ENCODE measurements at places on chromosomes 6 and 20.

GRCh38 chr6:114195027-114195365 lies 147.8 kb downstream of the HS3ST5 start:
- no peak for DNase-seq

DNA sequence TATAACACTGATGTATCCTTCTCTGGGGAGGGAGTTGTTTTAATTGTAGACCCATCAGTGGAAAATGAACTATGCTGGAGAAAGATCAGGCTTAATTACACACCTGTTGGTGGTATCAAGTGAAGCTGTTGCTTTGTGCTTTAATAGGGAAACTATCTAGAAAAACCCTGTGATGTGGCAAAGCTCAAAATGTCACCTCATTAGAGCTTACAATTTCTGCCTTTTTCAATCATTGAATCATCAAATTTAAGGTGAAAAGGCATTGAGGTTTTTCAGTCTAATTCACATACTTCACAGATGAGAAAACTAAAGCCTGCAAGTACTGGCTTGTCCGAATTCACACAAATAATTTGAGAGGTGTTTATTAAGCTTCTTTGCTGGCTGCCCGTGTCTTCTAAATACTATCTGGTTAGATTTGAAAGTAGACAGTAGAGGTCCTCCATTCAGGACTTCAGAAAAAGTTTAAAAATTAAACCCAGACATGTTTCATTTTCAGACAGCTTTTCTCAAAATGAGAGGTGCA lies 143.3 kb upstream of the MAP3K7 start:
- DNase-seq, result no peak

- no peak for DNase-seq
Measured at GRCh38 chr6:49855221-49855620, 11.1 kb downstream of the CRISP1 start.

GRCh38 chr6:73388800-73389512 lies 5.7 kb upstream of the DDX43 start:
- DNase-seq, result peak; percentile 40

DNA sequence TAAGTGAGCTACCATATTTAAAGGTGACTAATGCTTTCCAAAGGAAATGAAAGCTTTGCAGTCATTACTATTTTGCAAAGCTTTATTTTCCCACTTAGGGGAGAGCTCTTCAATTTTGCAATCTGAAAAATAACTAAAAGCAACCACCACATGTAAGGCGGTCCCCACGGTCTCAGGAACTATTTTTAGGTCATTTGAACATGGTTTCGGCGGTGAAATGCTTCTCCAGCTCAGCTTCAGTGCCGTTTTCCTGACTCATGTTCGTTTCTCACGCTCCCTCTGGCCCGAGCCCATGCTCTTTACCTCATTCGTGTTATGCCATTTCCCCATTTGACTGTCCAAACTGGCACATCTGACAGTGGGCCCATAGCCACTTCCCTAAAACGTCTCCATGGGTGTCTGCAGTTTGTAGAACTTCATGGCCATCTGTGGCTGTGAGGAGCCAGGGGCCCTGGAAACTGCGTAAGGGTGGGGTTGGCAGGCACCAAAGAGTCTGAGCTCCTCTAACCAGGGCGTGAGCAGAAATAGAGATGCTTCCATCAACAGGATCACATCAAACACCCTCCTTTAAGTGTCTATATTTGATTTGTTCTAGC lies 46.5 kb downstream of the ADTRP start:
- DNase-seq, result peak; percentile 30

DNA sequence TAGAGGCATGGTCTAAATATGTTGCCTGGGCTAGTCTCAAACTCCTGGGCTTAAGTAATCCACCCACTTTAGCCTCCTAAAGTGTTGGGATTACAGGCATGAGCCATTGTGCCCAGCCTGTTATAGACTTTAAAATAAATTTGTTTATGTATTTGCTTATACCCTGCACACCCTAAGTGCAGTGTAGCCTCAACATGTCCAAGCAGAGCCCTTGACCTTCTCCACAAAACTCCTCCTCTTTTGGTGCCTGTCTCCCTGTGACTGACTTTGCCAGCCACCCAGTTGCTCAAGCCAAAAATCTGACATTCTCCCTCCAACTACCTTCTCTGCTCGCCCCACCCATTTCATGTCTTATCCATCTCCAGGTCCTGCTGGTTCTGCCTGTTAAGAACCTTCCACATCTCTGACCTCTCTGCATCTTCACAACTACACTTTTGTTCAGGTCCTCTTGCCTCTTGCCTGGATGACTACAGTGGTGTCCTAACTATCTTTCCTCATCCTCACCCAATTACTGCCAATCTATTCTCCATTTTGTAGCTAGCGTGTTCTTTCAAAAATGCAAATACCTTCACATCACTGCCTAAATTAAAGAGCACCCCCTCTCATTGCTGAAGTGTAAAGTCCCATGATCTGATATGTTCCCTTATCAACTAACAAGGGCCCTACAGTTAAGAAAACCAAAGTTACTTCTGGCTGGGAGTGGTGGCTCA lies 11.2 kb upstream of the KIFC1 start:
- DNase-seq, result no peak

GRCh38 chr6:154840363-154840762 lies 107.1 kb downstream of the SCAF8 start:
- DNase-seq, result no peak

DNA sequence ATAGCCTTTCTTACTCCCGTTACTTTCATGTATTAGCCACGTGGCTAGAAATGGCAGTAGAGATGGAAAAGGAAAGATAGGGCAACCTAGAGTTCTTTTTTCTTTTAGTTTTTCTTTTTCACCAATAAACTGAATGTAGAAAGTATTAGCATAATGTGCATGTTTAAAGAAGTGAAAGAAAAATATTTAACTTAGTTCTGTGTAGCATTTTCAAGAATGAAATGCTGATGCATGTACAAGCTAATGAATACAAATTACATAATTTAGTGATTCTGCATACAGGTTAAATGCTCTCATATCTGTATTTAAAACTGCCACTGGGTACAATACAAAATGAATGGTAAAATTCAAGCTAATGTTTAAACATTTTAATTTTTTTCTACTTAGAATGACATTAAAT lies 22.6 kb upstream of the IL20RA start:
- DNase-seq, result no peak

DNA sequence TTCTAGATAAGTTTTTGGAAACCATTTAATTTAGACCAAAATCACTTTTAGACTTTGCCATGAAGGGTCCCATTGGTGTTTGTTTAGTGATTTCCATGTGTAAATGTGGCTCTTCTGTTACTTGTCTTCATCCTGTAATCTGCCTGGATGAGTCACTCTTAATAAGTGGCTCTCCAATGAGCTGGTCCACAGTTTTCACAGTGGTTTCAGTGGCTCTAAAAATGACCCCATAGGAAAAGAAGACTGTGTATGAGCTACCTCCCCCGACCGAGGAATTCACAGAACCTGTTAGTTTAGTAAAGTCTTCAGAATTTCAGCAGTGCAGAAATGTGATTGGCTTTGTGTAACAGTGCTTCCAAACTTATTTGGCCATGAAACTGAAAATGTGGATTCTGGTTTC lies 492.0 kb upstream of the MARCKS start:
- DNase-seq, result no peak

- DNase-seq, result no peak
Measured at GRCh38 chr6:145668844-145669243, 66.5 kb downstream of the EPM2A start.

- no peak for DNase-seq
Measured at GRCh38 chr6:70686548-70687133, 19.0 kb downstream of the SMAP1 start.

DNA sequence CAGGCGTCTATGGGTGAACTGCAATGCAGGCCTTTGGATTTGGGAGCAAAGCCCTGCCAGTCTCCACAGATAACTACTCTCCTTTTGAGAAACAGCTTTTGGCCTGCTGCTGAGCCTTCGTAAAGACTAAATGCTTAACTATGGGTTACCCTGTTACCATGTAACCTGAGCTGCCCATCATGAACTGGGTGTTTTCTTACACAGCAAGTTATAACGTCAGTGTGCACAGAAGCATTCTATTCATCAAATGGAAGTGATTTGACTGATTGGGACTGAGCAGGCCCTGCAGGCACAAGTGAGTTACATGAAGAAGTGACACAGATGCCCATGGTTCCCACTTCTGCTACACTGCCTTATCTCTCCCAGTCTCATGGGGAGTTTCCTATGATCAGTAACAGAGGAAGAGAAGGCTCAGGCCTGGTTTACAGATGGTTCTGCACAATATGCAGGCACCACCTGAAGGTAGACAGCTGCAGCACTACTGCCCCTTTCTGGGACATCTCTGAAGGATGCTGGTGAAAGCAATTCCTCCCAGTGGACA lies 319.1 kb downstream of the CD83 start:
- no peak for DNase-seq

DNA sequence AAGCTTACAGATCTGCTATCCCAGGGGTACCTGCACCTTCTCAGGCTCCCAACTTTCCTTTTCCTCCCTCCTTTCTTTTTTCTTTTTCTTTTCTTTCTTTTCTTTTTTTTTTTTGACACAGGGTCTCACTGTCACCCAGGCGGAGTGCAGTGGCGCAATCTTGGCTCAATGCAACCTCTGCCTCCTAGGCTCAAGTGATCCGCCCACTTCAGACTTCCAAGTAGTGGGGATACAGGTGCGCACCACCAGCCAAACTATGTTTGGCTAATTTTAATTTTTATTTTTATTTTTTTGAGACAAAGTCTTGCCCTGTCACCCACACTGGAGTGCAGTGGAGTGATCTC lies 36.0 kb downstream of the PIM1 start:
- no peak for DNase-seq

GRCh38 chr6:169962604-169963469 lies 211.4 kb downstream of the ERMARD start:
- DNase-seq, result no peak

- no peak for DNase-seq
Measured at GRCh38 chr20:58117944-58118343, 110.5 kb downstream of the ANKRD60 start.

DNA sequence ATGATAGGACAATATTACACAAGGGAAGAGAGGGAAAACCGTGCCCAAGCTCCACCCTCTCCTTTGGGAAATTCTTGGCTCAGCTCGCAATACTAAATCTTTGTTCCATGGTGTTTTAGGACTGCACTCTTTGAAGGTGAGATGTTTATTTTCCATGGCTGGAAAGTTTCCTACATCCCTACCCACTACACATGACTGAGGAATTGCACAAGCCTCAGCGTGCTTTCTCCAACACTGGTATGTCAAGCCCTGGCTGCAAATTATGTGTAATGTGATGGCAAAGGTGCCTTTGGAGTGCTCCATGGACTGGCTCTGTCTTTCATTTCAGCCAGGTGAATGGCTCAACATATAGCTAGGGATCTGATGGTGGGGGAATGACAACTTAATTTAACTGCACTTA lies 134.3 kb downstream of the ISM1 start:
- DNase-seq, result no peak

DNA sequence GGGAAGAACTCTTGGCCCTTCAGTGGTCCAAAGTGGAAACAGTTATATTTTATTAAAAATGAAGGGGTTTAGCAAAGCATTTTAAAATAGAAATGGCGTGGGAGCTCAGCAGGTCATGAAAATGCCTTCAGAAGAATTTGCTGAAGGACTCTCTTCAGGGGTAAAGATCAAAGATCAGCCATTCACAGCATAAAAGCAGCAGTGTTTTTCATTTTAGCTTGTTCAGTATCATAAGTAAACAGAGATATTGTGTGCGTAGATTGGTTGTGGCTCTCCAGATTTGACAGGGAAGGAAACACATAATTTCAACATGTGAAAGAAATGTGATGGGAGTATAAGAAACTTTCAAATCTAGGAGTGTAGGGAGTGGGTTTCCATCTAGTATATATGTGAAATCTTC lies 519.2 kb upstream of the MAP3K7 start:
- no peak for DNase-seq

DNA sequence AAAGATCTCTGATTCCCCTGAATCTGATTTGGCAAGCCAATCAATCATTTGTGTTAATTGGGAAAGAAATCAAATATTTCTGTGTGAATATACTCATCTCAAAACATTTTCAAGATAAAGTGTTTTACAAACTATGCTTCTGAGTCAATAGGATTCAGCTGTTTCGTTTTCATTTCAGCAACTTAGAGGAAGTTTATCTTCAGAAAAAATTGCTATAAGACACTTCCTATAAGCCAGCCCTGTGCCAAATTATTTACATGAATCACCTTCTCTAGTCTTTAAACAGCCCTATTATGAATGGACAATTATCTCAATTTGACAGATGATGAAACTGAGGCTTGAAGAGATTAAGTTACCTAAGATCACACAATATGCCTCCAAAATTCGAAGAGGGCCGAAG lies 10.9 kb downstream of the DEFB129 start:
- DNase-seq, result no peak

- no peak for DNase-seq
Measured at GRCh38 chr20:20690676-20691476, 21.6 kb downstream of the RALGAPA2 start.

DNA sequence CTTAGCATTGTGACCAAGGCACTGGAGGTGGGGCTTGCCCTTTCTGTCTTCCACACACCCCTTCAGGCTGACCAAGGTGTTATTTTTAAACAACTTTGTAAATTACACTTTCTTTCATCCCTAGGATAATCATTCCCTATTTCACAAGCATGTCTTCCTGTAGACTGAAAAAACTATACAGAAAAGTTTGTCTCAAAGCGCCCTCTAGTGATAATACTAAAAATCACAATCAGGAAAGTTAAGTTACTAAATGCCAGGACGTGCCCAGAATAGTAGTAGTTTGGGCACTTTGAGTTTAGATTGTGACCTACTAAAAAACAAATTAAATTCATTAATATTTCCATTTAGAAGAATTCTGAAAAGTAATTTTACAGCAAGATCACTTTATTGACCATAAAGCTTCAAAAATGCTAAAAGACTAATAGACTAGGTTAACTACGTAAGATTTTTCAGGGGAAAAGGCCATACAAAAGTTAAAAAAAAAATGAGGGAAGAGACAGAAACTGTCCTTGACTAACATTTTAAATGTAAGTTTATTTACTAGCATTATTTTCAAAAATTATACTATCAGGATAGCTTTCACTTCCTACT lies 123.3 kb upstream of the DUSP22 start:
- no peak for DNase-seq

GRCh38 chr20:19257865-19258264 lies 45.4 kb downstream of the SLC24A3 start:
- no peak for DNase-seq

GRCh38 chr20:50611128-50611810 lies 80.1 kb downstream of the RIPOR3 start:
- DNase-seq, result no peak

DNA sequence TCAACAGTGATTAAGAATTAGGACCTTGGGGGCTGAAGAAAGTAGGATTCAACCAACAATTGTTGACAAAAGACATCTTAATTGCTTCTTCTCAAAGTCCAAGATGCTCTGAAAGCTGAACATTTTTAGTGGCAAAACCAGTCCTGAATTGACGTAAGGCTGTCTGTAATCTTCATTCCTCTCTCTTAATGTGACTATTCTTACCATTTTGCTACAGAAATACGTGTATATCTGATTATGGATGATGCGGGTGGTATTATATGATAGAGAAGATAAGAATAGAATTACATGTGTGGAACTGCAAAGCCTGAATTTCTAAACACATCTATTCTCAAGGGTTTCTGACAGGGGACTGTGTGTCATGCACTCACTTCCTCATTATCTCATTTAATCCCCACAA lies 130.3 kb upstream of the SASH1 start:
- DNase-seq, result no peak

- DNase-seq, result no peak
Measured at GRCh38 chr6:169170583-169170955, 83.1 kb downstream of the THBS2 start.
